ENCODE measurements at places on chromosomes 5 and 9.

DNA sequence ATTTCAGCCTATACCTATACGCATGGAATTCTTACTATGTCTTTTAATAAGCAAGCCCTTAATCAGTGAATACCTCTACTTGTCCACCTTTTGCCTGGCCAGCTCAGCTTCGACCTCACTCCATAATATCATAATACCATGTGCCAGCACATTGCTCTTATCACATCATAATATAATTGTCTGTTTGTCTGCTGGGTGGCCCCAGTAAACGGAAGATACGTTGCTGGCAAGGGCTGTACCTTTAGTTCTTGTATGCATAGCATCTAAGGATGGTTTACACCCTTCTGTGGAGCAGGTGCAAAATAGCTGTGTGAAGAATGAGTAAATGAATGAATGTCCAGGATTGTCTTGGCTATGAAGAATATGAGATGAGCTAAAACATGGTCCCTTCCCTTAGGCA is 29.9 kb downstream of the SV2C start:
- DNase-seq: no peak

DNA sequence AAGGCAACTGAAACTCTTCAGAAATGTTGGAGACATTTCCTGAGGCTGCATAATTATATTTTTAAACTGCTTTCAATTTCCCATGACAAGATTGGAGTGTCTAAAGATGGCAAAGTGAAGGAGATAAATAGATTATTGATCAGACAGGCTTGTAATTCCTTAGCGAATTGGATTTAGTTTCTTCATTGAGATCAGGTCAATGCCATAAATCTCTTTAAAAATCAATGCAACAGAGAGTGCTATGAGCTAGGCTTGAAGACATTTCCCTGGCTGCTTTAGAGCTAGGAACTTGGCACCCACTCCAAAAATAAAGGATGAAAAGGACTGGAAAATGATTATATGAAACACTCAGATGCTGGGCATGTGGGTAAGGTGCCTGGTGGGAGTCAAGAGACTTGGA is 828.4 kb downstream of the TLR4 start:
- DNase-seq: no peak

DNA sequence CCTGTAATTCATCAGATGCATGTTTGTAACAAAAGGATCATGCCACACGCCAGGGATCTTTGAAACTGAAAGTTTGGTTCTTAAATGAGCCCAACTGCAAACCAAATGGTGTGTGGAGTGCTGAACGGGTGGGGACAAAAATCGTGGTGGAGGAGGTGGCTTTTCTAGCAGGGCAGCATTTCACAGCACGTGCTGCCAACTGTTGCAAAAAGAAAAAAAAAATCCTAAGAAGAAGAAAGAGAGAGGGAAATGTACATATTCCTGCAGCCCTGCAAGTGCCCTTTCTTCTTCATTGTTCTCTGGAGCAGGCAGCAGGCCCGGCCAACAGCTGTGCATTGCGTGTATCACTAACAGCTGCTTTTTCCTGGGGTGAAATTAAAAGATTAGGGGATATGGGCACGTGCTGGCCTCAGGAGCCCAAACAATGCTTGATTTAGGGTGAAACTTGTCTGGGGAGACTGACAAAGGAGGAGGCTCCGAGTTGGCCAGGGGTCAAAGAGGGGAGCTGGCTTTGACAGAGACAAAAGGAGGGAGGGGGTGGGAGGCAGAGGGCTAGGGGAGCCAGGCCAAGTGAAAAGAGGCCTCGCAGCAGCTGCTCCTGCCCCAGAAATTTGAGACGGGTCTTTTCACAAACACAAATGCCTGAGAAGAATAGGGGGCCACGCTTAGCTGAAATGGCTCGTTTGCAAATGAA is 73.0 kb downstream of the GADD45G start:
- peak; percentile 63 for DNase-seq

DNA sequence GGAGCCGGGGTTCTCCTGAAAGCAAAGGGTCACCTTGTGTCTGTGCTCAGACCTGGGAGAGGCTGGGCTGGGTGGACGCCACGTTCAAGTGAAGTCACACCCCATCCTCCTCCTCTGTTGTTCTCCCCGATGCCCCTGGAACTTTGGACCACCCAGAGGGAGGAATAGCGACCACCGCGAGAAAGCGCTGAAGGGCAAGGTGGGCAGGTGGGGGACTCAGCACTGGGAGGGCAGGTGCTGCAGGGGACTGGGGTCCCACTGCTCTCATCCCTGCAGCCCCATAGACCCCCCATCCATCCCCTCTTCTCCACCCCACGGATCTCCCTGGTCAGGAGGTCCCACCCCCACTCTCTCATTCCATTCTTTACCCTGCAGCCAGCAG is 48.8 kb upstream of the COL5A1 start:
- no peak for DNase-seq

DNA sequence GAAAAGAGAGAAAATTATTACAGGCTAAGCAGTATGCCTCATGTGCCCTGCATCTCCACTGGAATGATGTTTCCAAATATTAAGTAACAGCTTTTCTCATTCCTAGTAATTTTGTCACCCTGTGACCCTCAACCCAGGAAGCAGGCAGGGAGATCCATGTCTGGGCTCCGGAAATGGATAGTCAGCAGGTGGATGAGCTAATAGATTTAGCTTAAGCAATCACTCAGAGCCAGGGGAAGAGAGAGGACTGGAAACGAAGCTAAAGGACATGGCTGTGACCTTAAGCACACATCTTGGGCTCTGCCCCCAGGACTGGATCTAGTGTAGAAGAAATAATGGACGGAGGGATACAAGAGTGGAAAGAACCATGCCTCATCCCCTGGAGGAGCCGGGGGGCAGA is 89.5 kb downstream of the ARSB start:
- DNase-seq: no peak

GRCh38 chr5:20276061-20276958 is 288.3 kb upstream of the CDH18 start:
- no peak for DNase-seq

DNA sequence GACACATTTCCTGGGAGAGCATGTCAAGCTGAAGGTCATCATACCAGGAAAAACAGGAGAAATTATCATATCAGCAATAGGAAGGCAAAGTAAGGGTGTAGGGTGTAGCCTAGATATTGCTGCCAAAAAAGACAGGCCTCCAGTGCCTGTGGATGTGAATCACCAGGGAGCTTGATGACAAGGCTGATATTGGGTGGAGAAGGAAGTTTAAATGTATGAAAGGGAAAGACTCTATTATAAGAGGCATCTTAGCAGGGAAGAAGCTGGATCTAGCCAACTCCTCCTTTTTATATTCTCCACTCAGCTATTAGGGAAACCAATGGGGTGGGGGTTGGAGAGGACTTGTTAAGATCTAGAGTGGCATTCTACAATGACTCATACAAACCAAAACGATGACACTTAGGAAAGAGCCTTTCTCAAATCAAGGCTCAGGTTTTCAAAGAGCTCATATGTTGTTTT is 13.4 kb upstream of the TXNDC8 start:
- no peak for DNase-seq

DNA sequence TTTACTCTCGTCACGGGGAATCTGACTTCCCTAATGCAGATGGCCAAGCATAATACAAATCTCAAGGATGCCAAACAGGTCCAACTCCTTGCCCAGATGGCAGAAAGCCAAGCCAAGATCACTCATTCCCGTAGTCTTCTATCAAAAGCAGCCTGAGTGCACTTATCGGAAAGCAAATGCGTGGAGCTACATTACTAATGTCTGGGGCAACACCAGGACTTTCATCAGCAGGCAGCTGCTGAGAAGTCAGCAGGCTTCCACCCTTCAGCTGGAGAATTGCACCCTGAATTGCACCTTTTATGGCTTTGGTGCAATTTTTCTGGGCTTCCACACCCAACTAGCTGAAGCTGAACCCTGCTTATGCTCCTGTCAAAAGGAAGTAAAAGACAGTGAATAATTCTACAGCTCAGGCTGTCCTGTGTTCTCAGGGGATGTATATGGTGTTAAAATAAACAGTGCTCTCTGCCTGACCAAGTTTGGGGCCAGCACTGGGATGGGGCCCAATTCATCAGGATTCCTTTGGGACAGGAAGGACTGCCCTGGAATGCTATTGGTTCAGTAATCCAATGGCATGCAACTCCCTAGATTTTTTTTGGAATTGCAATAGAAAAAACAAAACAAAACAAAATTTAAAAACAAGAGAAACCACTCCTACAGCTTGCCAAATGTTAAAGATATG is 92.6 kb downstream of the DPYSL3 start:
- DNase-seq: no peak

DNA sequence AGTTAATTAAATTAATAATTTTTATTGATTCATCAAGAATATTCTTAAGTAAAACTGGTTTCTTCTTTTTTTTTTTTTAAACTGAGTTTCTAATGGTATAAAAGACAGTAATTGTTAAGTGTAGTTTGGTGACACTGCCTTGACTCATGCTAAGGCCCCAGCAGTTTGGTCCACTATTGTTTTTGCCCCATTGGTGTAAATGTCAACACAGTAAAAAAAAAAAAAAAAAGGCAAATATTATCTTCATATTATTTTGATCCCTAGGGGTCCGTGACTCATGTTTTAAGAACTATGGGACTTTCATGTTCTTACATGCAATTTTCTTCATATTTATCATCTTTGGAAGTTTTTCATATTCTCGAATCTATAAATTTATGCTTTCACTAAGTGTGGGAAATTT is 29.2 kb upstream of the JAK2 start:
- no peak for DNase-seq

- DNase-seq: peak; percentile 16
Observed at GRCh38 chr5:31237174-31237573, 43.7 kb downstream of the CDH6 start.

DNA sequence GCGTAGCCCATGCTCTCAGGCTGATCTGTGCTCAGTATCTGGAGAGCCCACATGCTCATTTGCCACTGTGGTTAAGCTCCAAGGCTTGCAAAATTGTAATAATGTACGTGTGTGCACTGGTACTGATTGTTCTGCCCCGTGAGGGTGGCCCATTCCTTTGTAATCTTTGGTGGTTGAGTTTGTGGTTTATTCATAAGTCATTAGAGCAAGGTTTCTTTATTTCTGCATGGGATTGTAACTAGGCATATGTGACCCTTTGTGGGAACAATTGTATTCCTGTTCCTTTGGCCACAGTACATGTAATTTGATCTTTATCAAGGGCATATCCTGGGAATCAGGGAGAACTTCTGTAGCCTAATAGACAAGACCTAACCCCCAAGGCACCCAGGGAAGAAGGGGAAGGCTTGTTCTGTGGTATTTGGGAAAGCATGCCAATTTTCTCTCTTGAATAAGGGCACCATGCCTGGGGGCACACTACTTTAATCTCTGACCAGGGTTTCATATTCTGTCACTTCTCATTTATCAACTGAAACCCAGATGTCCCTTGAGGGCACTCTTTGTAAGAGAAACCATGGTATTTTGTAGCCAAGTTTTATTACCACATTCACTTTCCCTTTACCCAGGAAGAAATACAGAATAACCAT is 74.6 kb downstream of the NPR3 start:
- no peak for DNase-seq

DNA sequence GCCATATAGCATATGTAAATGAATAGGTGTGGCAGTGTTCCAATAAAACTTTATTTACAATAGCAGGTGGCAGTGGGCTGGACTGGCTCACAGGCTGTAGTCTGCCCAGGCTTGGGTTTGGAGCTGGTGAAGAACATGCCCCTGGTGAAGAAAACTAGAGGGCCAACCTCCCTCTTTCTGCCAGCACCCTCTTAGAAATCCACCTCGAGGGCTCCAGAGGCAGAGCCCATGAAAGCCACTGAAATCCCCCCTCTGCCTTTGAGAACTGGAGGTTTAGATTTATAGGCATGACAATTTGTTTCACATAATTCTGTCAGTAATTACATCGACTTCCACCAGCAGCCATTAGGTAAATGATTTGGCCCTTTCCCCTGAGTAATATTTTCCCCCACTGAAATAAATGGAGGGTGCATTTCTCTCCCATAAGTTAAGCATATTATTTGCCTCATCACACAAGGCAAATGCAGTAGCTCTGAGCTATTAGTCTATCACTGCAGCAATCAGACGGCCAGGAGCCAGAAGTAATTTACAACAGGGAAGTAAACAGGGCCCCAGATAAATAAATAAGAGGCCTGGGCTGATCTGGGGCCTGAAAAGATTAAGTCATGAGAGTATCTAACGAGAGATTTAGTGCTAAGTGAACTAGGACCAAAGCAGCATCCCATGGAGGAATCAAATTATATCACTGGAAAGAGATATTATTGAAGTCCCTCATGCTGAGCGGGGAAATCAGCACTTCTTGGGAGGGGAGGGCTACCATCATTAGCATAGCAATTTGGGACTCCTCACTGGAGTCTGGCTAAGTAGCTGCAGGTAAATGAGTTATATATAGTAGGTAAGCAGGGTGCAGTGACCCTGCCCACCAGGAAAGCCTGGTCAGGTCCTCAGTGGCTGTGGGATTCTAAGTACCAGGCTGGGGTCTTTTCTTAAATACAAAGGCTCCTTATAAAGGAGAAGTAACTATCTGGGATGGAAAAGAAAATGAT is 123.9 kb downstream of the SLIT3 start:
- DNase-seq: peak; percentile 62

- DNase-seq: no peak
Observed at GRCh38 chr9:114471157-114471556, 34.1 kb downstream of the WHRN start.

GRCh38 chr9:133589454-133590227 is 19.5 kb downstream of the FAM163B start:
- DNase-seq: no peak

GRCh38 chr9:7342736-7343135 is 456.8 kb downstream of the DMAC1 start:
- DNase-seq: no peak

GRCh38 chr5:145834554-145834916 is 607 bp downstream of the PRELID2 start:
- no peak for DNase-seq

DNA sequence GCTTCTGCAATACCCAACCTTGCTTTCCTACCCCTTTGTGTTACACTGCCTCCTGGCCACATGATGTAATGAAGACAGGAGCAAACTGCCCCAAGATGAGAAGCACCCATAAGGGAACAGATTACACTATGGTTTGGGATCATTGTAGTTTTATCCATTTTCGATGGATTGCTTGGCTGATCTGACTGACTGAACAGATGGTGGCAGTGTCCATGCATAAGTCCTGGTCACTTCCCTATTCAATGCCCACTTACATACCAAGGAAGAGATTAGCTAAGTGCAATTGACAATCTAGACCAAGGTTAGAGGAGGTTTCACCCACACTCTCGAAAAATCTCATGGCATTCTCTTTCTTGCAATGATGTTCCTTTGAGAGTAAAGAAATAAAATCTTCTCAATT is 319.9 kb downstream of the RAB3C start:
- no peak for DNase-seq

DNA sequence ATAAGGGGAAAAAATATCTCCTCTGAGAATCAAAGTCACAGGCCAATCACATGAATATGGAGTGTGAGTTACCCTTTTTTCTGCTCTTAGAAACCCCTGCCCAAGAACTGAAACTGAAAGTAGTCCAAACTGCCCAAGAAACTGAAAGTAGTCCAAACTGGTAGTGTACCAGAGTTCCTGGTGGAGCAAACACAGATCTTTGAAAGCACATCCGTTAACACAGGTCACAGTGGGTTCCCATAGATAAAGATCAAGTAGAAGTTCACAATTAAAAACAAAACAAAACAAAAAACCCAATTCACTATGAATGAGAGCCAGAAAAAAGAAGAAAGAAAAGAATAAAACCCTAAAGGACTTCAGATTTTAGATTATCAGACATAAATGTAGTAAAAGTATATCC is 332.4 kb upstream of the EFNA5 start:
- peak; percentile 12 for DNase-seq

All from SK-N-SH (cell line).